ENCODE measurements at places on chromosomes 16 and 17. TPM values are rescaled to one million over a fixed set of nuclear protein-coding genes. Genes with fewer than 3 reads are reported as not detected.
A peak's percentile ranks its signal among the peaks of the same experiment; 100 is the strongest.

GRCh38 chr16:47311738-47312505, 148.9 kb downstream of the ITFG1 start:
- no peak for DNase-seq

- DNase-seq, result no peak
Measured at GRCh38 chr17:44604768-44605485, 47.6 kb downstream of the FZD2 start.

The SLC16A11 gene
- 7.7 TPM for total RNA-seq

DNA sequence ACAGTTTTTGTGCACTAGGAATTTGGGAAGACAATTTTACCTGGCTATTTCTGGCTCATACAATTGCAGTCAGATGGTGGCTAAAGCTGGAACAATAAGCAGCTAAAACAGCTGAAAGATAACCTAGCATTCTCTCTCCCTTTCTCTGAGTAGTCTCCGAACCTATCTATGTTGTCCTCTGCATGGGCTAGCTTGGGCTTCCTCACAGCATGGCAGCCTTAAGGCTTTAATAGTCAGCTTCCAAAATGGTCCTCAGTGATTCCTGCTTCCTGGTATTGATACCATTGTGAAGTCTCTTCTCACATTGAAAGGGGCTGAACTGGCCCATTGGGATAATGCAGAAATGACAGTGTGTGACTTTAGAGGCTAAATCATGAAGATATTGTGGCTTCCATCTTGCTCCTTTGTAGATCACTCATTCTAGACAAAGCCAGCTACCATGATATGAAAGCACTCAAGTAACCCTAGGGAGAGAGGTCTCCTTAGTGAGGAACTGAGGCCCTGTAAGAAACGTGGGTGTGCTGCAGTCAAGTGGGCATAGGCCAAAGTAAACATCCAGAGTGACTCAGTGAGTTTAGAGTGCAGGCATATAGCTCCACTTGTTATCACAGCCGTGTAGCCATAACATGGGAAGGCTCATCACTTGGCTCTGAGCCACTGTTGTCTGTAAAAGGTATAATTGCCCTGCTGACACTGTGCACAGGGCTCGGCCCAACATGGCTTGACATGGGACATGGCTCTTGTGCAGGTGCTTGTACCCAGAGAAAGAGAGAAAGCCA, 5.5 kb upstream of the VKORC1 start:
- no peak for DNase-seq

DNA sequence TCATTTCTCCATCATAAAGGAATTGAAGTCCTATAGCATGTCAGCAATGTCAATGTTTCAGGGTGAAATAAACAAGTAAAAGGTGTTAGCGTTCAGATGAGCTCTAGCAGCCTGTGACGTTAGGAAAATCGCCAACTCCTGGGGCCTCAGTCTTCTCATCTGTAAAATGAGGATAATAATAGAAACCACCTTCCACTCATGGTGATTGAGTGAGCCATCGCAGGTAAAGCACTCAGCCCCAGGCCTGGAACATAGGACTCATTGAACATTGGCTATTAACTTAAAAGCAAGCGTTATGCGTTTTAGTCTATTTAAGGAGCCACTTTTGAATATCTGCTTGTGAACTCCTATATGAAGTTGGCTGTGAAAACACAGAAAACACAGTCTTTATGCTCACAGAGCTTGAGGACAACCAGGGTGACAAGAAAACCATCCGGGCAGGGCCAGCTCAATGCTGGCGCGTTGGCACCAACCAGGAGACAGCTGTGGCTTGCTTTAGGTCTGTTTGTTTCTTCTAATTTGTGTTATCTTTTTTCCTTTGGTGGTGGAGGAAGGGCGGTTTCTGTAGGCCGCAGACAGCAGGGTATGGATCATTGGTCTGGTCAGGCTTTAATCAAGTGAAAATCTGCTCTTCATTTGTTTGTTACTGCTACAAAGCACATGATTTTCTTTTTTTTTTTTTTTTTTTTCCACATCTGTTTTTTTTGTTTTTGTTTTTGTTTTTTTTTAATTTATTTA, 35.7 kb upstream of the MED9 start:
- DNase-seq, result no peak

DNA sequence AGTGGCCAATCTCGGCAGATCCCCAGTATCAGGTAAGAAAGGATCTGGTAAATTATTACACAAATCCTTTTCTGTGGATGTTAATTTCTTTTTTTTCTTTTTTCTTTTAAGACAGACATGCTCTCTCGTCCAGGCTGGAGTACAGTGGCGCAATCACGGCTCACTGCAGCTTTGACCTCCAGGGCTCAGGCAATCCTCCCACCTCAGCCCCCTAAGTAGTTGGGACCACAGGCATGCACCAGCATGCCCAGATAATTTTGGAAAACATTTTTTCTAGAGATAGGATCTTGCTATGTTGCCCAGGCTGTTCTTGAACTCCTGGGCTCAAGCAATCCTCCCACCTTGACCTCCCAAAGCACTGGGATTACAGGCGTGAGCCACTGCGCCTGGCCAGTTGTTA, 54.0 kb downstream of the GAS7 start:
- no peak for DNase-seq

- peak; percentile 46 for DNase-seq
Measured at GRCh38 chr17:33291248-33292200, 1.6 kb downstream of the ASIC2 start.

DNA sequence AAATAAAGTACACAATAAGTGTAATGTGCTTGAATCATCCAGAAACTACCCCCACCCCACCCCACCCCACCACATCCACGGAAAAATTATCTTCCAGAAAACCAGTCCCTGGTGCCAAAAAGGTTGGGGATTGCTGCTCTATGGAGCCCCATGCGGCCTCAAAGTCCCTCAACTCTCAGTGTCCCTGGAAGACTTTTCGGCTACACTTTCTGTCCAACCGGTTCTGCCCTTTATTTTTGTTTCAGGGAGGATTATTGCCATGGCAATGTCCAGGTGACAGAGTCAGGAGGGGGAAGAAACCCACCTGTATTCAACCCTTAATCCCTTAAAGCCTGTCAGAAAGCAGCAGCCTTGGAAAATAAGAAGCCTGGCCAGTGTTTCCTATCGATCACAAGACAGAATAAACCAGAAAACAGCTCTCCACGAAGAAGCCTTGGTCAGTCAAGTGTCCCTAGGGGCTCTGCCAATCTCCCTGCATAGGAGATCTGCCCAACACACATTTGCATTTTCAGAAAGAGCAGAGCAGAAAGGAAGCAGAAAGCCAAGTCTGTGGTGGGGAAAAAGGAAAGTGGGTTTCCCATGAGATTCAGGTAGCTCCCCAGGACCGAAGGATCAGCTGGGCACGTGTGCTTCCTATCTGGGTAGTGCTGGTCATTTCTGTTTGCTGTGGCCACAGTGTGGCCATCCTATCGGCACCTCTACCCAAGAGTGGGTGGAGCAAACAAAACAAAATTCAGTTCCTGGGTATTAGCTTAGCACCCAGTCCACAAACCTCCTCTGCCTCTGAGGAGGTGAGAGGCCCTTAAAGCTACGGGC, 342.7 kb downstream of the SOX9 start:
- DNase-seq, result no peak

The PRAC2 gene
- total RNA-seq, result not detected

GRCh38 chr17:7440113-7440833, 961 bp downstream of the FGF11 start:
- peak; percentile 72 for DNase-seq

DNA sequence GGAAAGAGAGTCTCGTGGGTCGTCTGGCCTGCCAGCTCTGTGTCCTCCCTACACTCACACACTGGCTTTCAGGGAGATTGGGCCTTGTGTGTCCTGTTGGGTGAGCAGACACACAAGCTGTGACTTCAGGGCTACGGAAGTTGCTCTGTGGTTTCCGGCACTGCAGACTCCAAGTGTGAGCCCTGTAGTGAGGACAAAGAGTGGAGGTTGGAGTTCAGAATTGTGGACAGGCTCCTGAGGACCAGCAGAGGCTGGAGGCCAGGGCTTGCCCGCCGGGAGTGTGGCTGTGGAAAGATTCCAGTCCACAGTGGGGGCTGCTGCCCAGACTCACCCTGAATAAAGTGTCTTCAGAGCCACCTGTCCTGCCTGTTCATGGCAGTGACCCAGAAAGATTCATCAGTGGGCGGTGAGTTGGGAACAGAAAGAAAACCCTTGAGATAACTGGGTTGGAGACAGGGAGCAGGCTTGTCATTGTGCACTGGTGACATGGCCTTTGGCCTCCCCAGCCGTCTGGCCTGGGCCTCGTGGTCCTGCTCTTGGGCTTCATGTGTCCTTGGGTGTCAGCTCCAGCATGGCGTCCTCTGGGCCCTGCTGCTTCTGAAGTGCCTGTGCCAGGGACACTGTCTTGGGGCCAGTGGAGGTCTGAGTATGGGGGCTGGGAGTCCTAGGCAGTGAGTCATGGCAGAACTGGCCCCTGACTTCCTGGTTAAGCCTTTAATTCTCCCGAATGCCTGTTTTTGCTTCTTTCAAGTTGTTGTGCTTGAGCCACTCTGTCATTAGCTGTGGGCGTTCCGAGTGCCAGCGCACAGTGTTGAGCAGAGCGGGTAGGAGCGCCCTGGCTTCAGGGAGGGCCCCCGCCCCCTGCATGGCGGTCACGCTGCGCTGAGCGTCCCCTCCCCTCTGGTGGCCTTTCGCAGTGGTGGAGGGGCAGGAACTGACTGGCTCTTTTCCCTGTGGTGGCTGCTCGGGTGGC, 19.9 kb upstream of the ZNF750 start:
- peak; percentile 83 for DNase-seq

GRCh38 chr16:60651346-60651745, 1384.9 kb downstream of the CDH8 start:
- DNase-seq, result no peak

DNA sequence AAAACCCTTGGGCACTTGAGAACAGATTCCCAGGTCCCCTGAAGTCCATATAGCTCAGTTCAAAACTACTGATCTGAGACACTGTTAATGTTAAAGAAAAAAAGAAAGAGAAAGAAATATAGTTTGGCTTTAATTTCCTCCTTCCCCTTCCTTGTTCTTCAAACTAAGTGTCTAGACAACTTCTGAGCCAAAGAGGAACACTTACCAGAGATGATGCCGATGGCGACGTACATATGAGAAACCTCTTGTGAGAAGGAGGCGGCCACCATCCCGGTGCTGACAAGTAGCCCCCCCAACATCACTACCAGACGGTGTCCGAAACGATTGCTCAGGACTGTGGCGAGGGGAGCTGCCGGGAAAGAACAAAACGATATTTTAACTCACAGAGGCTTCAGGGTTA, 17.2 kb downstream of the SLC16A6 start:
- no peak for DNase-seq

The SCIMP gene
- total RNA-seq, result 35.5 TPM

The EVPLL gene
- 2.8 TPM for total RNA-seq

DNA sequence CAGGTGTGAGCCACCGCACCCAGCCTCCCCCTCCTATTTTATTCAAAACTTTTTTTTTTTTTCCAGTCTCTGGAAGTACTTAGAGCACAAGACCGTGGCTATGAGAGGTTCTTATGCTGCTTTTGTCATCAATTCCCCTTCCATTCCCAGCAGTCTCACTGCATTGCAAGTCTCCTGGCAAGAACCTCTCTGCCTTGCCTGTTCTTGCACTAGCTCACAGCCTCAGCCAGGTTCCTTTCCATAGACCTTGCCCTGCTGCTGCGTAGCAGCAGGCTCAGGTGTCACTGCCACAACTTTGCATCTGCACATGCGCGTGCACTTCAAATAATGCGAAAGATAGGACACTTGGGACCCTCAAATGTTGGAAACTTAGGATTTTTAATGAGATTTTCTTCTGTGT, 15.6 kb downstream of the ATP6V0A1 start:
- DNase-seq, result no peak

DNA sequence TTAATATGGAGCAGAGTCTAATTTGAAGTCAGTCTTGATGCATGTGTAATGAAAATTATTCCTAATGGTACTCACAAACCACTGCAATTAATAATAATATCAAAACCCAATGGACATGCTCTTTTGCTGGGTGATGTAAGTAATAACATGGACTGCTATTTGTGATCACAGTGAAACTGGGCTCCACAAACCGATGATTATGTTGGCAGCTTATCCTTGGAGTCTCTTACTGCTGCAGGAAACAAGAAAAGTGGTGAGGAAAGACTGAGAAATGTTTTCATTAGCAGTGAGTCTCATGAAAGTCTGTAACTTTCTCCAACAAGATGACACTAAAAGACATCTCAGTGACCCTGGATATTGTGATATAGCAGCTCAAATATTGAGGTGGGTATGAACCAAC, 45.2 kb downstream of the TMEM100 start:
- DNase-seq, result no peak

- peak; percentile 80 for DNase-seq
Measured at GRCh38 chr17:39653662-39654331, 11.4 kb upstream of the TCAP start.

- DNase-seq, result no peak
Measured at GRCh38 chr16:85372627-85373372, 240.3 kb upstream of the GSE1 start.

The TK1 gene
- total RNA-seq, result 6.6 TPM

- no peak for DNase-seq
Measured at GRCh38 chr16:59907611-59908010, 1173.5 kb upstream of the GOT2 start.

DNA sequence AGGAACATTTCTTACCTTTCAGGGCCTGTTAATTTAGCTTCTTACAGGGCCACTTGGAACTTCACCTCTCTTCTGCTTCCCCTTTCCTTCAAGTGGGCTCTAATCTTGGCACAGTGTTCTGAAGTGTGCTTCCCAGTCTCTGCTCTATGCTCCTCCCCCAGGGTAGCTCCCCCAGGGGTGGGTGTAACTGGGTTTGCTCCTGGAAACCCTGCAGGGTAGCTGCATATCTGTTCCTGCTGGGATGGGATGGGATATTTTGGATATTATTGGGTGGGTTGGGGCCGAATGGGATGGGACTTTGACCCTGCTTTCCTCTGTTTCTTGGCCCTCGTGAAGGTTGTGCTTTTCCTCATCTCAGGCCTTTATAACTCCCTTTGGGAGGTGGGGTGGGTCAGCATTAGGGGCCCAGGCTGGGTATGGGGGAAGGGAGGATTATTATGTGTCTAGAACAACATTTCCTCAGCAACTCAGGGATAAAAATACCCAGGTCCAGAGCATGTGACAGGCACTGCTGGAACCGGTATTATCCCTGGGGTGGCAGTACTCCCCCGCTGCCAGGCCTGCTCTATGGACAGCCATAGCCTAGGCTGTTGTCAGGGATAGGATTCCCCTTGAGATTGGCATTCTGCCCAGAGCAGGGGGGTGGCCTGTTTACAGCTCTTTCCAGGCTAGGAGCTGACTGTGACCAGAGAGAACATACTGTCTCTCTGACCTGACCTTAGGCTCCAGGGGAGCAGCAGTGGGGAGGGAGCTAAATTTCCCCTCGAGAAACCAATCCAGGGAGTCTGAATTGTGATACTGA, 5.0 kb downstream of the NFE2L1 start:
- peak; percentile 59 for DNase-seq

GRCh38 chr16:78057803-78058564, 35.6 kb downstream of the CLEC3A start:
- no peak for DNase-seq

- no peak for DNase-seq
Measured at GRCh38 chr16:20884240-20884556, 16.0 kb downstream of the DCUN1D3 start.

The CCL5 gene
- 18.2 TPM for total RNA-seq

- DNase-seq, result no peak
Measured at GRCh38 chr17:9760266-9760665, 31.1 kb downstream of the DHRS7C start.

The LGALS9B gene
- not detected for total RNA-seq

- DNase-seq, result no peak
Measured at GRCh38 chr16:26992666-26993349, 73.9 kb upstream of the C16orf82 start.

- no peak for DNase-seq
Measured at GRCh38 chr17:82291582-82292250, 18.2 kb upstream of the CSNK1D start.

The NEUROD2 gene
- not detected for total RNA-seq
